ENCODE measurements at places on chromosomes 5 and 9. TPM values are rescaled to one million over a fixed set of nuclear protein-coding genes. Genes with fewer than 3 reads are reported as not detected.

The PRSS3 gene
- total RNA-seq: 1.1 TPM

The TMEM215 gene
- total RNA-seq: not detected

The RBM27 gene
- 22.9 TPM for total RNA-seq

The FOXD4L5 gene
- total RNA-seq: 0.09 TPM

The RHOBTB3 gene
- total RNA-seq: 22.8 TPM

The LIX1 gene
- total RNA-seq: not detected

The PRRC2B gene
- total RNA-seq: 46.1 TPM

The FOXD1 gene
- 0.09 TPM for total RNA-seq

The IL31RA gene
- 0.11 TPM for total RNA-seq

The TRIM14 gene
- total RNA-seq: 0.95 TPM

The NEURL1B gene
- 0.11 TPM for total RNA-seq

The TRPM3 gene
- 0.11 TPM for total RNA-seq

The KIF12 gene
- not detected for total RNA-seq

Measured in dermis lymphatic vessel endothelial cell (primary cell).